ELF-1 (cell line): ENCODE measurements at places on chromosomes 7 and 10.

DNA sequence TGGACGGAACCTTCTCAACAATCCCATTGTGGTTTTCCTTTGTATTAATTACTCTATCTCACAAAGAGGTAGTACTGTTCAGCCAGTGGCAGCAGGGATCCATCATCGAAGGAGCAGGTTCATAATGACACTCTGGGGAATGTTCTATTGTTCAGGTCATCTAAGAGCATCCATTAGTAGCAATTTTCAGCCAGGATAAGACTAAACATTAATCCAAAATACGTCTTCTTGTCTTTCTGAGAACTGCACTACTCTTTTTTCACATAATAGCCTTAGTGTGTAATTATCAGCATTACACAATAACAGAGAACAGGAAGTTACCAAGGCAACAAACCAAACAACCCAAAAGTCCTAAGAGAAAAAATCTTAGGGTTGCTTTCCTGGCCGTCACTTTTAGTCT, 259.5 kb upstream of the VWC2 start:
- no peak for DNase-seq

GRCh38 chr7:131096267-131096927, 231.3 kb upstream of the MKLN1 start:
- no peak for DNase-seq

DNA sequence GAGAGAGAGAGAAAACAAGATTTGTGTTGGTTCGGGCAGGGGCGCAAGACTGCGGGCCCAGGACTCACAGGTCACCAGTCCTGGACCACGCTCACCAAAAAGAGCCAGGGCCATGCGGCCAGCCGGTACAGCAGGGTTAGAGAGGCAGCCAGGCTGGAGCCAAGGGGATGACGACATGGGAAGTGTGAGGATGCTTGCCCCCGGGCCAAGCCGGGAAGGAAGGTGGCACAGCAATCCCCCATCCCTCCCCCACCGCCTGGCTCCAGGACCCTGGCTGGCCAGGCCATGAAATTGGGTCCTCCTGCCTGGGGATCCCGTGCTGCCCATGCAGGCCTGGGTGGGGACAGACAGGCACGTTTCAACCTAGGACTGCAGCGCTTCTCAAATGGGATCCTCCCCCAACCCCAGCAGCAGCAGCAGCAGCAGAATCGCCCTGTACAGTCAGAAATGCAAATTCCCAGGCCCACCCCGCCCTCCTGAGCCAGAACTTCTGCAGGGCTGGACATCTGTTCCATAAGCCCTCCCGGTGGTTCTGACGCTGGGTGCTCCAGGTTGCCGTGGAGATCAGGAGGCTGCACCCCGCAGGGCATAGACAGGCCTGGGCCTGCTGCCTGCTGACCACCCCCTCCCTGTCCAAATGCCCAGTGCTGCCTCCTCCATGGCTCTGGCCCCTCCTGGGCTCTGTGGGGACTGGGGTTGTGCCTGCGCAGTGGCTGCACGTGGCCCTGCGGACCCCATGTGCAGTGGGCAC, 35.0 kb downstream of the YKT6 start:
- DNase-seq, result no peak

- no peak for DNase-seq
These were observed 40.8 kb downstream of the CPED1 start for GRCh38 chr7:121029302-121029701.
